Eye (tissue), 1 donor: ENCODE measurements at places on chromosomes 12 and 14.

DNA sequence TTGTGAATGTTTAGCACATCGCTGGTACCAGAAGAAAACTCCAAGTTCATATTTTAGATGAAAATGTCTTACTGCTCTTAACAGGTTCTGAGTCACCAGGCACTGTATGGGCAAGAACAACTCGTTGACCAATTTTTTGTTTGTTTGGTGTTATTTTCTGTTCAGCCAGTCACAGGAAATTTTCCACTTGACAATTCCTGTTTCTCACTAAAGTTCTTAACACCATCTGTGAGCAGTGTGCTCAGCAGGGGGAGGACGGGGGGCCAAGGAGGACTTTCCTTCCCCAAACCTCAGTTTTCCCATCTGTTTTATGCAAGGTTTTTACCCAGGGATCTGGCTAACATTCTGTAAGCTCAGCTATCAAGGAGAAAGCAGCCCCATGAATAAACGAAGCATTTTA, 3.0 kb downstream of the NUAK1 start:
- no peak for DNase-seq

- DNase-seq = peak; percentile 86
Observed at GRCh38 chr12:50222275-50222783, 55.2 kb upstream of the CERS5 start.

GRCh38 chr12:46839964-46840363, 14.2 kb upstream of the SLC38A4 start:
- DNase-seq = no peak

DNA sequence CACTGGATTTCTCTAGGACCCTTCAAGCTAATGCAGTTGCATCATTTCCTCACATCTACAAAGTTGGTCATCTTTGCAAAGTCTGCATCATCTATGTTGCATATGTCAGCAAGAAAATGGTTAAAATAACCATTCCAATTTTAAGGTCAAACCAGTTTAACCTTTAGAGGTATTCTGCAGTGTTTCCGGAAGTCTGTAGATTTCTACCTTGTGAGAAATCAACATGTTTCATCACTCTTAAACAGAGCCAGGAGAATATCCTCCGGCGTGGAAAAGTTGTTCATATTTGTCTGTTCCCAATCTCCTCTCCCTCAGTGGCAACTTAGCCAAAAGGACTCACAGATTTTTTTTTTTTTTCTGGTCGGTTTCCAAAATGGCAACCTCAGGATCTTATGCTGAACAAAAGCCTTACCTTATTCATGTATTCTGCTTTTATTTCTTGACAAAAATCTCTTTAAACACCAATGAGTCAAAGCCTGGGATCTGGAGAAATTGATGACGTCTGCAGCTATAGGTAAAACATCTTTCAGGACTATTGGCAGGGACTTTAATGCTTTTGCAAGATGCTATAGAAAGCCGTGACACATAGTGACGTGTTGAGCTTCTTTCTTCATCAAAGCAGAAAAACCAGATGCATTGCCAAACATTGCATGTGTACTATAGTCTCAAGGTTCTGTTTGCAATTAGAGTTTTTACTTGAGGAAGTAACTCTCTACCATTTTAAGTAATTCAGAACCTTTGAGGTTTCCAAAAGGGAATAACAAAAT, 16.0 kb upstream of the CDK17 start:
- no peak for DNase-seq

GRCh38 chr14:74216671-74217070, 22.6 kb upstream of the VSX2 start:
- no peak for DNase-seq

GRCh38 chr12:103924761-103925641, 5.2 kb upstream of the HSP90B1 start:
- no peak for DNase-seq

GRCh38 chr14:68961361-68961760, 17.7 kb downstream of the ACTN1 start:
- DNase-seq = no peak

GRCh38 chr12:32302218-32303173, 96.9 kb upstream of the FGD4 start:
- DNase-seq = peak; percentile 49

DNA sequence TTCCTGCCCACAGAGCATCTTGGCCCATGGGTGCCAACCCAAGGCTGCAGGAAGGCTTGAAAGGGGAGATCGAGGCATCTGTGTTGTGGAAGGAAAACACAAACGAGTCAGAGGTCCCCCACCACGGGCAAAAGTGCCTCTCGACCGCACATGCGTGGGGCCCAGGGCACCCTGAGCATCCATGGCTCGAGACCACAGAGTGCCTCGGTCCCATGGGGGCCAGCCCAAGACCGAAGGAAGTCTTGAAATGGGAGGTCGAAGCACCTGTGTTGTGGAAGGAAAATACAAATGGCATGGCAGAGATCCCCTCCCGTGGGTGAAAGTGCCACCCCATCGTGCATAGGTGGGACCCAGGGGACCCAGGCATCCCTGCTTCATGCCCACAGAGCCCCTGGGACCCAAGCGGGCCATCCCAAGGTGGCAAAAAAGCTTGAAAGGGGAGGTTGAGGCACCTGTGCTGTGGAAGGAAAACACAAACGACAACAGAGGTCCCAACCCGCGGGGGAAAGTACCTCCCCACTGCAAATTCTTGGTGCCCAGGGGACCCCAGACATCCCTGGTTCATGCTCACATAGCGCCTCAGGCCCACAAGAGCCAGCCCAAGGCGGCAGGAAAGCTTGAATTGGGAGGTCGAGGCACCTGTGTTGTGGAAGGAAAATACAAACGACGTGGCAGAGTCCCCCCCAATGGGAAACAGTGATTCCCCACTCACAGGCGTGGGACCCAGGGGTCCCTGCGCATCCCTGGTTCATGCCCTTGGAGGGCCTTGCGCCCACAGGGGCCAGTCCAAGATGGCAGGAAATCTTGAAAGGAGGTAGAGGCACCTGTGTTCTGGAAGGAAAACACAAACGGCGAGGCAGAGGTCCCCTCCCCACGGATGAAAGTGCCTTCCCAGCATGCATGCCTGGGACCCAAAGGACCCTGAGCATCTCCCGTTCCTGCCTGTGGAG, 373.0 kb downstream of the ALG10 start:
- no peak for DNase-seq

GRCh38 chr14:68710776-68711175, 82.1 kb downstream of the ZFP36L1 start:
- DNase-seq = no peak

DNA sequence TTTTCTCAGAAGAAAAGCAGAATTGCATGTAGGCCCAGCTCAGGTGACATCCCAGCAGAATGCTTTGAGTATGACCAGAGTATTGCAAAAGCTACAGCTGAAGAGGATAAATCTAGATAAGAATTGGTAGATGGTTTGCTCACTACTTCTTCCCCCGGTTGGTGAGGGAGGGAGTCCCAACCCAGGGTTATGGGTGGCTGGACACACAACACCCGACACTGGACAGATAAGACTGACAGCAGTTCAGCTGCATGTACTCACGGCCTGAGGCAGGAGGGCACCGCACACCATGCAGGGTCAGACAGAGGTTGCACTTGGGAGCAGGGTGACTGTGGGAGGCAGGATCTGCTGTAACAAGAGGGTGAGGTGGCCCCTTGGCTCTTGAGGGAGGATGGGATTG, 1.7 kb upstream of the CLEC4C start:
- DNase-seq = no peak

- no peak for DNase-seq
Observed at GRCh38 chr12:88241862-88242570, 99.9 kb downstream of the TMTC3 start.

- DNase-seq = peak; percentile 78
Observed at GRCh38 chr14:90513161-90514014, 116.6 kb downstream of the CALM1 start.

DNA sequence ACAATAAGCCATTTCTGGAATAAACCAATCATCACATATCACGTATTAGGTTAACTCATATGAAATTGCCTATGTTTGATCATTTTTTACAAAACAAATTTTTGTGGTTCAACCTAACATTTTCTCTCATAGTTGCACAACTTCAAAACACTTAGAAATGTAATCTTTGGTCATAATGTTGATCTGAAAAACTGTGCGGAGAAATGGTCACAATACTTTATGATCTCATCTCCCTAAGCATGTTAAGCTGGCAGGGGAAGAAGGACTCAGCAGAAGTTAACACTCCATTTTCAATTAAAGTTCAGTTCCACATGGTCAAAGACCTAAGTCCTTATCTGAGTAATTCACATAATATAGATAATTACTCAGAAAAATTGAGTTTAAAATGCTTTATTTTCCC, 194.8 kb downstream of the CAPZA3 start:
- DNase-seq = no peak

DNA sequence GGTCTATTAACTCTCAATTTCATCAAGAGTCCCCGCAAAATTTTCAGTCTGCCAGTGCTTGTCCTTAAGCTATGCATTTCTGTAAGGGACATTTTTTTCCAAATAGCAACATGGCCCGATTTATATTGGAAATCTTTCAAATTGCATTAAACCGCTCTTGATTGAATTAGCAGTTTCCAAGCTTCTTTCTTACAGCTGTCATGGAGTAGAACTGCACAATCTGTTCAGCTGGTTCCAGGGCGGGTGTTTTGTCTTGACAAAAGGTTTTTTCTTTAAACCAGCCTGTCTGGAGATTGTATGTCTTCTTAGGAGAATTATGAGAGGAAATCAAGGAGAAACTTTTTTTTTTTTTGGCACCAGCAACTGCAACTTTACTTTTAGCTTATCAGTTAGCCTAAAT, 185.8 kb downstream of the ALG10B start:
- peak; percentile 38 for DNase-seq

DNA sequence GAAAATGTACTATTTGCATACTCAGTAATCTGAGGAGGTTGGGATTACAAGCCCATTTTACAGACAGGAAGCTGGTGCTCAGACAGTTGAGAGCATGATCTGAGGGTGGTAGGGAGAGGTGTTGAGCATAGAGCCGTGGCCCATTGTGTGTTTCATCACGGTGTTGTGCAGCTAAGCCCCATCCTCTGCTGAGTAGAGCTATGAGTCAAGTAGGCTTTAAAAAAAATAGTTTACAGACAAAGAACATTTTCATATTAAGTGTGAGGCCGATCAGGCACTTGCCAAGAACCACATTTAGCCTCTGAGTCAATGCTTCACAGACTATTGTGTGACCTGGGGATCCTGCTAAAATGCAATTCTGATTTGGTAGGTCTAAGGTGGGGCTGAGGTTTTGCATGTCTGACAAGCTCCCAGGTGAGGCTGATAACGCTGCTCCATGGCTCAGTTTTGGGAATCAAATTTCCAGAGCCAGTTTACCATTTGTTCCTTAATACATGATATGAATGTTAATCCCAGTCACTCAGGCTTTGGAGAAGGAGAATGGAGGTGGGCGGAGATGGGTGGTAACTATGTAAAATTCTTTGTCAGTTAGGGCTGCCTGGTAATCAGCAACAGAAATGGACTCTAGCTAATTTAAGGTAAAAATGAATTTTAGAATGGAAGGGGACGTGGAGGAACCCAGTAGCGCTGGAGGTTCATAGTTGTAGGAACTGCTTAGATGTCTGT, 22.2 kb downstream of the ZNF664 start:
- no peak for DNase-seq

DNA sequence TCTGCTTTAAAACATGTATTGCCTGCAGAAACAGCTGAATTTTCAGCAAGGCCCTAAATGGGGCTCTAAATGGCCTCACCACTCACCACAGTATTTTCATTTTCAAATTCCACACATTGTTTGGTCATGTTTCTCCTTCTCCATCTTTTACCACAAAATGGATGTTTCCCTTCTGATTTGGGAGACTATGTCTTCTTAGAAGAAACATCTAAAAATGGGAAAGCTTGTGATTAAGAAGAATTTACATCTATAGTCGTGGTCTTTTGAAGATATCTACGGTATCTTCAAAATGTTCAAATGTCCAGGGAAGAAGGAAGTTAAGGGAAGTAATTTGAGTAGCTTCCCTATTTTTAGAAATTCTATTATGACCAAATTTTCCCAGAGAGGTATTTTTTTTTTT, 20.7 kb upstream of the TUBA1C start:
- no peak for DNase-seq

- no peak for DNase-seq
Observed at GRCh38 chr12:202081-202731, 11.8 kb downstream of the SLC6A12 start.

DNA sequence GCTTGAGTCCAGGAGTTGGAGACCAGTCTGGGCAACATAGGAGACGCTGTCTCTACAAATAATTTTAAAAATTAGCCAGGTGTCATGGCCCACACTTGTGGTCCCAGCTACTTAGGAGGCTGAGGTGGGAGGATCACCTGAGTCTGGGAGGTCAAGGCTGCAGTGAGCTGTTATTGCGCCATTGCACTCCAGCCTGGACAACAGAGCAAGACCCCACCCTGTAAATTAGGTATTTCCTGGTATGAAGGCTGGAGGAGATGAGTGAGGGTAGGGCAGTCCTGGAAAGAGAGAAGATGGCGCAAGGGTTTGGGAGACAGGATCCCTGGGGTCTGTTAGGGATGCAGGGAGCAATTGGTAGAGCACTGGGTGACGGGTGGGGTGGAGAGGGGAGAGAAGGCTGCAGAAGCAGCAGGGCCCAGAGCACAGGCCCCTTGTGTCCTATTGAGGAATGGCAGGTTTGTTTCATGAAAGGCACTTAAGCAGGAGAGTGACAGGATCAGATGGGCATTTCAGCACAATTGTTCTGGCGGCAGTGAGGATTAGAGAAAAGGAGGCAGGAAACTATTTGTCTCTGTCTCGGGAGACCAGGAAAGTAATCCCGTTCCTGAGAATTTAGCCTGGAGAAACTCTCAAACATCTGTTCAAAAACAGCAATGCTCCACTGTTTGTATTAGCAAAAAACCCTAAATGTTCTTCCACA, 47.2 kb upstream of the KTN1 start:
- DNase-seq = peak; percentile 41

DNA sequence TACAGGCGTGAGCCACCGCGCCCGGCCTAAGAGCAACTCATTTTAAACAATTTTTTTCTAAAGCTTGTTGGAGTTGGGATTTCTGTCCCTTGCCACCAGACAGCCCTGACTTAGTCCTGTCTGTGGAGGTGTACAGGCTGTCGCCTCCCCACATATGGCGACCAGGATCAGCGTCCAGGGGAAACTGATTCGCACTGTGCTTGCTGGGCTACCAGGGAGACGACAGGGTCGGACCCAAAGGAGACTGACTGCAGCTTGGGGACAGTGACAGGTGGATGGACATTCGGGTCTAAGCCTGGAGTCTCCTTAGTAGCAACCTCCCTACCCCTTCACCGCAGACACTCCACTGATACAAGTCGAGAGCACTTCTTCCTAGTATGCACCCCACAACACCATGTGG, 40.3 kb downstream of the TRAFD1 start:
- no peak for DNase-seq

DNA sequence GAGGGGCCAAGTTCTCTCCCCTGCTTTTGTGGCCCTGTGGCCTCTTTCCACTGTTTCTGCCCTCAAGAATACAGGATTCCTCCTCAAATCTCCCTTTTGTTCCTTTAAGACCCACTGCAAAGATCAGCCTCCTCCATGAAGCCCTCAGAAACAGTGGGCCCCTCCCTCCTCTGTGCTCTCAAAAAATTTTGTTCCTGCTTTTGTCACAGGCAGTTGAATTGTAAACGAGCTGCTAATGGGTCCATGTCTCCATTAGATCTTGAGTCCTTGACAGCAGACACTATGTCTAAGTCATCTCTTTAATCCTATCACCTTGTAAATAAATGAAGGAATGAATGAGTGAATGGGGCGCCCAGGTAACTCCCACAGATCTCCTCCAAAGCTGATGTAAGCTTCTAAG, 175.2 kb downstream of the ESRRB start:
- no peak for DNase-seq
